ENCODE measurements at places on chromosomes 1 and 21.

GRCh38 chr1:235549351-235550139, 45.3 kb upstream of the B3GALNT2 start:
- DNase-seq, result no peak

DNA sequence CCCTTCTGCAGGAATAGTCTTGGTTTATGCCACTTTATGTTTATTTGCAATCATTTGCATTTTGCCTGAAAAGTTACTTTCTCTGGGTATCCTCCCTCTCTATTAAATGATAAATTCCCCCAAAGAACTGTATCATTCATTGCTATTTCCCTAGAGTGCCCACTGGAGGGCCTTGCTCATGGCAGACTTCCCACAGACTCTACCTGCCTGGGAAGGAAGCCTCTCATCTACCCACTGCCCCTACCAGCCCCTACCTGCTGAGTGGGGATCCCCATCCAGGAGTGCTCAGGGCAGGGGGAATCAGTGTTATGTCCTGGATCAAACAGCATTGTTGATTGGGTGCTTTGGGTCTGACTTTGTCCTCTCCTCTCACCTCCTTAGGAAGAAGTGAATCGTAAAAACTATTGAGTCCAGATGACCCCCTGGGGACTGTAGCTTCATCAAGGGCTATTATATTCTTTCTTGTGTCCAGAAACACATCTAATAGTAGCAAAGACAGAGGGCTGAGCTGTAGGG, 6.8 kb upstream of the LRRN2 start:
- no peak for DNase-seq

DNA sequence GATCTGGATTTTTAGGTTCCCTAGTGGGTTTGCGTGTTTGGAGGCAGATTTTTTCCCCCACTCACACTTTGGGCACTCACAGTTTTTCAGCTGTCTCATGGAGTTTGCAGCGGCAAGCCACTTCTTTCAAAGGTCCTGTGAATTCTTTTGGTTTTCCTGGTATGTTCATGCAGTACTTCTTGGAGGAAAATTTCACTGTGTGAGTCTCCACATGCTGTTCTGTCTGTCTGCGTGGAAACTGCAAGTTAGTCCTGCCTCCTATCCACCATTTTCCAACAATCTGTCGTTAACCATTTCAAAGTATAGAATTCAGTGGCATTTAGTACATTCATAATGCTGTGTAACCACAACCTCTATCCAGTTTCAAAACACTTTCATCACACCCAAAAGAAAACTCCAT, 793 bp upstream of the FMO1 start:
- DNase-seq, result no peak

DNA sequence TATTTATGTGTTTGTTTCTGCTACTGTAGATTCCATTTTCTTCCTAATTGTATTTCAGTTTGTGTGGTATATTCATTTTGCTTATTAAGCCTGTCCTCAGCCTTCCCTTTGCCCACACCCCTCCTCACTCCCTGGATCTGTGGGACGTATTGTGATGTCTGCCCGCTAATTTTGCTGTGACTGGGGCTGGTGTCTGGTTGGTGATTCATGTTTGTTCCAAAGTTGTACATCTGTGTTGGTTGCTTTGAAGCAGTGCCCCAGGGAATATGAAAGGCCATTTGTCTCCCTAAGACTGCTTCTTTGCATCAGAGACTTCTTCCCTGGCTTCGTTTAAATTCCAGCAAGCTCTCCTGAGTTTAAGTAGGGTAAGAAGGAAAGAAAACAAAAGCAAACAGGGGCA, 289.5 kb upstream of the SGIP1 start:
- no peak for DNase-seq

DNA sequence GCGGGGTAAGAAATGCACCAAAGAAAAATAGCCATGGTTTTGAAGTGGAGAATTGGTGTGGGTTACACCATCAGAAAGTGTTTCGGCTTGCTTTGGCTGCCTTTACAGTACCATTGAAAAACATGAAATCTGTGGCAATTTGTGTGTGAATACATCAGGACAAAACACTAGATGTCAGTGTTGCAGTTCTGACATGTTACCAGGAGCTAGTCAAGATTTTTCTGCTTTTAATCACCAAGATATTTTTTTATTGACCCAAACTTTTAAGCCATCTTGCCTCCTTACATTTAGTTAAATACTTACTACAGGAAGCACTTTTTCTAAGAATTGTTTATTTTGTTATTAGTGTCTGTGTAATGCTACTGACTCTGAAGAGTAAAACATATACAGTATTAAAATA, 14.3 kb downstream of the RRP15 start:
- peak; percentile 65 for DNase-seq

DNA sequence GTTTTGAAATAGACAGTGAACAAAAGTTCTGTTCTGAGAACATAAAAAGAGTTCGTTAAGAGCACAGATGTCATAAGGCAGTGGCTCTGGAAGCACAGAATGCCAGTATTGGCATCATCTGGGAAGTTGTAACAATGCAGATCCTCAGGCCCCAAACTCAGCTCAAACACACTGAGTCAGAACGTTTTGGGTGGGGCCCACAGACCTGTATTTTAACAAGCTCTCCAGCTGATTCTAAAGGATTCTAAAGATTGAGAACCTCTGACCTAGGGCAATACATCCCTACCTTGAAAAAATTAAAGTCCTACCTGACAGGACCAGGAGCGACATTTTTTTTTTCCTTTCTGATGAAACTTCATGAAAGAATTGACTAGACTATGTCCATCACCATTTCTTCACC, 13.2 kb downstream of the ARHGEF11 start:
- DNase-seq, result no peak

DNA sequence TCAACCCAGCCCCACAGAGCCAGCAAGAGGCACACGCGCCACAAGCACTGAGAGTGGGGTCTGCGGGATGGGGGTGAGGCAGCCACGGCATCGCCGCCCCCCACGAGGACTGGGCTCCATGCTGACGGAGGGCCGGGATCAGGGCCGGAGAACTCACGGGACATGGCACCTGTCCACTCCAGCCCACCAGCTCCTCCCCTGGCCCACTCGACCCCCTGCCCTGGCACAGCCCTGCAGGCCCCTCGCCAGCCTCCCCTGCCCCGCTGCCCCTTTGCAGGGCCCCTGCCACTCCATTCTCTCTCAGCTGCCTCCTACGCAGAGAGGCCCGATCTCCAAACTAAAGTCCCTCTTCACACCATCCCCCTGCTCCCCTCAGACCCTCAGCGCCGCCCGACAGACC, 134.0 kb downstream of the NPHP4 start:
- DNase-seq, result no peak

DNA sequence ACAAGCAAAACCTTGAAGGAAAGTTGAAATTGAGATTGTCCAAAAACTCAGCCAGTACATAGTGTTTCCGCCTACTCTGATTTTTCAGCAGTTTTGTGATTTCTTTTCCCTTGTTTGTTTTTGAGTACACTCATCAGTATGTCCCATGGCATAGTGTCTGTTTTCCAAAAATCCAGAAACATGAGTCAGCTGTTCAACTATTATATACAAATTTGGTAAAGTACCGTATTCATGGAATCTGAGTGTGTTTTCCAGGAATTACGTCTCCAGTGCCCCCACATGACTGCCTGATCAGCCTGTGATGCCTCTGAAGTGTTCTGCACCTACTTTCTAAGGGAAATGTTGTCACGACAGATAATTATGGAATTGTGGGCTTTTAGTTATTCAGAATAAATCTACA, 186.8 kb downstream of the LTN1 start:
- DNase-seq, result peak; percentile 98

GRCh38 chr21:34647555-34647954, 21.2 kb upstream of the CLIC6 start:
- DNase-seq, result no peak

GRCh38 chr1:153404768-153405167, 11.6 kb upstream of the S100A7A start:
- no peak for DNase-seq

GRCh38 chr1:92409946-92410549, 76.7 kb downstream of the GFI1 start:
- DNase-seq, result no peak

DNA sequence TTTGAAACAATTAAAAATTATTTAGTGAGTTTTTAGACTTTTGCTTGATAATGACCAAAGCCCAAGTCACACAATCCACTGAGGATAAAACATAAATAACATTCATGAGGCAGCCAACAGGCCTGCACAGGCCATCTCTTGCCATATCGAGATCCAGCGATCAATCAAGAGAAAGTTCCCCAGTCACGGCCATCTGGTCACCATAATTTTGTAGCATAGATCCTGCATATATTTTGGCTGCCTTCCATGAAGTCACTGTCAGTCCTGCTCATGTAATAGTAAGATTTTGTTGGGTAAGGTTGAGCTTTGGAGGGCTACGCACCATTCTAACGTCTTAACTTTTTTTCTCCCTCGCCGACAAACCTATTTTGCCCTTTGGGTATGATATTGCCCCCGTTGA, 17.5 kb downstream of the KPNA6 start:
- DNase-seq, result no peak

DNA sequence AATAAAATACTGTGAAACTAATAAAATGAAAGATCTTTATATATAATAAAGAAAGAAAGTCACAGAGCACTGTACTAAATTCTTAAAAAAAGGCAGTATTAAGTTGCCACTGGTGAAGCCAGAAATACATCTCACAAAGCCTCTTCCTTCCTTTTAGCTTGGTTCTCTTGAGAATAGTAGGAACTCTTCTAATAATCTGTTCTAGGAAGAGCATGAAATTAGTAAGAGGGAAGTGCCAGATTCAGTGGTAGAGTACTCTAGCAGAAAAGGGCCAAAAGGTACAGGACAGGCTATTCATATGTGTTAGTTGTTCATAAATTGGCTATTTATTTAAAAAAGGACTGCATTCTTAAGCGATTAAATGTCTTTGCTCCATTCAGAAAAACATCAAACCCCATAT, 33.7 kb downstream of the CTTNBP2NL start:
- DNase-seq, result no peak

DNA sequence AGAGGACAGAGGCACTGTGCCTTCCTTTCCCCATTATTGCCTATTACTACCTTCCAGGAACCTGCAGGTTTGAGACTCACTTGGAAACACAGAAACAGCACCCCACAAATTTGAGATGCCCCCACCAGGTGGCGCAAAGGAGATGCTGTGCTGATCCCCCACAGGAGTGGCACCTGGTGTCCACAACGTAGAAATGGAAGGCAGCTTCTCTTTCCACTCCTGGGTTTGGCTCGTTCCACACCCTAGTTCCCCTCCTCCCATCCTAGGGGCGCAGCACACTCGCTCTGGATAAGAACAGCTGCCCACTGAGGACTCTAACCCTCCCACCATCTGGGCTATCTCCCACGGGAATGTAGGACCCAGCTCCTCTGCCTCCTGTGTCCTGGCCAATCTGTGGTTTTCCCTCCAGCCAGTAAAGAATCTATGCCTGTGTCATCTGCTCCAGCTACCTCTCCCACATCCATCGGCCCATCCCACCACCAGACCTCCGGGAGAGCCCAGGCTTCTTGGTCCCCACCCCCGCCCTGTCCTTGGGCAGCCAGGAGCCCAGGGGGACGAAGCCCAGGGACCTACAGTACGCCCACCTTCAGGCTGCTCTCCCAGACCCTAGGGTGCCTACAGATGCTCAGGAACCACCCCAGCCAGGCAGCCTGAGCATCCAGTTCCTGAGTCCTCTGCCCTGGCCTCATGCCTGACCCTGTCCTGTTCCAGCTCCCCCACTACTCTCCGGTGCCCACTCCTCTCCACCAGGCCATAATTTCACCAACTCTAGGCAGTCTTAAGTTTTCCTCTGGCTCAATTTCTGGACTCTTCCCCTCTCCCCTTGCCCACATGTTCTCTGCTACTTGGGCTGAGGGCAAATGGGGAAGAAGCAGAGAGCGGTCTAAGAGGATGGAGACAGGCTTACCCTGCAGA, 549 bp downstream of the THBS3 start:
- DNase-seq, result peak; percentile 72

- DNase-seq, result peak; percentile 58
Measured at GRCh38 chr1:243848858-243849420, 1.1 kb downstream of the AKT3 start.
